ENCODE measurements at places on chromosomes 3 and 15.

- no peak for DNase-seq
Measured at GRCh38 chr3:20080956-20081554, 40.8 kb downstream of the KAT2B start.

GRCh38 chr3:71873093-71873611 lies 88.2 kb upstream of the PROK2 start:
- no peak for DNase-seq

GRCh38 chr3:148990236-148990635 lies 1.1 kb upstream of the GYG1 start:
- no peak for DNase-seq

- no peak for DNase-seq
Measured at GRCh38 chr3:52495777-52496602, 852 bp downstream of the STAB1 start.

GRCh38 chr3:159513867-159514380 lies 474.7 kb upstream of the IL12A start:
- DNase-seq: no peak

DNA sequence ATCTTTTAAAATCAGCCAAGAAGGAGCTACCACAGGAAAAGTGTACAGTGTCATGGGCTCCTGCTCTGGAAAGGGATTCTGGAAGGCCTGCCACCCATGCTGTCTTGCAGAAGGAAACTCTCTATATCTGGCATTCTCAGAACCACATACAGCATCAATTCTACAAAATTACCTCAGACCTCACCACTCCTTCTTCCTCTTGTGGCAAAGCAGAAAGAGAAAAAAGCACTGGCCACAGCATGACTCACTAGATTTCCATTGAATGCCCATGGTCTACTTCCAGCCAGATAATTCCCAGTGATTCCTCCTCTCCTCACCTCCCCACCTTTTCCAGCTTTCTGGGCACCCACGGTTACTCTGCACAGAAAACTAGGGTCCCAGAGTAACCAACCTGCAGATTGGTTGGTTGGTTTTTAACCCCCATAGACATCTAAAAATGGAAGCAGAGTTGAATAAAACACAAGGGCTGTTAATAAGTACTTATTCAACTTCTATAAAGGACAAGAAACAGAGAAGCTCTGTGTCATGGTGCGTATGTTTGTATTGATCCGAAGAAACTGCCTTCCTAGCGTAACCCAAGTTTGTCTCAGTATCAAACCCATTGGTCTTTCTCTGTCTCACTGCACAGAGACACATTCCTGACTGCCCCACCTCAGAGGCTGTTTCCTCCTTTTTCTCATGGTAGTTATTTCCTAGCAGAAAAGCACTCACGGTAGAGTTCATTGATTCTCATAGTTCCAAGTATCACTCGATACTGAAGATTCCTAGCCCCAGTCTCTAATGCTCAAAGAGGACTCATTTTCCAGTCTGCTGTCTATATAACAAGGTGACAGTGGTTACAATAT lies 67.7 kb downstream of the LDHAL6B start:
- no peak for DNase-seq

DNA sequence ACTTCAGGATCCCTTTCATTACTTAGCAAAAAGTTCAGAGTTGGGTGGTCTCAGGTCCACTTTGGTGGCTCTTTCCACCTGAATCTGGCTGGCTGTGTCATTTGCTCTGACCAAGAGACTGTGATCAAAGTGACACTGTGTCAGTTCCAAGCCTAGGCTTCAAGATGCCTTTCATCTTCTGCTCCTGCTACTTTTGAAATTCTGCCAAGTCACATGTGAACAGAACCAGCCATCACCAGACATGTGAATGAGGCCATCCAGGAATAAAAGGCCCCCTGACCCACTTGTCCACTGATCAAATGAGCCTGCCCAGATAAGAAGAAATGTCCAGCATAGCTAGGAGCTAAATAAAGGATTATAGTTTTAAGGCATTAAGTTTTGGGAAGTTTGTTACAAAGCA lies 132.2 kb downstream of the OSBPL10 start:
- DNase-seq: no peak

- DNase-seq: no peak
Measured at GRCh38 chr15:48925714-48926223, 38.0 kb downstream of the SHC4 start.

GRCh38 chr15:93093765-93094164 lies 4.8 kb upstream of the RGMA start:
- no peak for DNase-seq

DNA sequence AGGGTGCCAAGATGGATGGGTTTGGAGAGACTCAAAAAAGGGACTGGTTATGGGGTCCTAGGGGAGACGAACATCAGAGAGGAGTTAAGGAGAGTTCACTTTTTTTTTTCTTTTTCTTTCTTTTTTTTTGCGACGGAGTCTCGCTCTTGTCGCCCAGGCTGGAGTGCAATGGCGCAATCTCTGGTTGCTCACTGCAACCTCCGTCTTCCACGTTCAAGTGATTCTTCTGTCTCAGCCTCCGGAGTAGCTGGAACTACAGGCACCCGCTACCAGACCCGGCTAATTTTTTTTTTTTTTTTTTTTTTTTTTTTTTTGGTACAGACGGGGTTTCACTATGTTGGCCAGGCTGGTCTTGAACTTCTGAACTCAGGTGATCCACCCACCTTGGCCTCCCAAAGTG lies 1.2 kb downstream of the SPINT1 start:
- no peak for DNase-seq

GRCh38 chr3:149080699-149081091 lies 5.6 kb downstream of the HLTF start:
- DNase-seq: no peak

Measured in NCI-H1436 treated with DMSO at 0.1 percent for 48 hours (cell line).